ENCODE measurements at places on chromosomes 3 and 15.

- no peak for DNase-seq
These were observed 96.3 kb upstream of the MBNL1 start for GRCh38 chr3:152172460-152172859.

GRCh38 chr15:69272139-69272538, 26.6 kb upstream of the PAQR5 start:
- no peak for DNase-seq

DNA sequence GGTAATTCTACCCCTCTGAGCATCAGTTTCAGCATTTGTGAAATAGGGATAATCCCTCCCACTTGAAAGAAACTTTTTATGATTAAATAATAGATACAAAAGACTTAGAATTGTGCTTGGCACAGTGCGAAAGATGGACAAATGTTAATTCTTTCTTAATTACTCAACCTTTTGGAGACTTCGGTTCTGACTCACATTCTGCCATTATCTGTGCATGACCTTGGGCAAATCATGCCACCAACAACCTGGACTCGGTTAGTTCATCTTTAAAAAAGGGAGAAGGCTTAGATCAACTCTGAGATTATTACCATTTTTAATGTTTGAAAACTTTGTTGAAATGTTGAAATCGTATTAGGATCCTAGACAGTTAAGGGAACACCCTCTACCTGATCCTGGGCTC, 40.6 kb upstream of the POLR2M start:
- DNase-seq, result no peak

GRCh38 chr3:135895734-135896121, 69.8 kb upstream of the PPP2R3A start:
- DNase-seq, result no peak
